A549 (cell line): ENCODE measurements at places on chromosomes 7 and 10.
A peak's percentile ranks its signal among the peaks of the same experiment; 100 is the strongest.

- DNase-seq = no peak
Measured at GRCh38 chr10:70662362-70663220, 9.7 kb upstream of the ADAMTS14 start.

GRCh38 chr7:28854750-28855074 is 103.4 kb downstream of the TRIL start:
- DNase-seq = no peak

- DNase-seq = peak; percentile 44
Measured at GRCh38 chr7:102122026-102122425, 164.6 kb upstream of the SH2B2 start.

- no peak for DNase-seq
Measured at GRCh38 chr7:96224685-96225084, 97.2 kb downstream of the SLC25A13 start.

GRCh38 chr10:15571575-15571974 is 148.1 kb downstream of the ITGA8 start:
- DNase-seq = no peak

DNA sequence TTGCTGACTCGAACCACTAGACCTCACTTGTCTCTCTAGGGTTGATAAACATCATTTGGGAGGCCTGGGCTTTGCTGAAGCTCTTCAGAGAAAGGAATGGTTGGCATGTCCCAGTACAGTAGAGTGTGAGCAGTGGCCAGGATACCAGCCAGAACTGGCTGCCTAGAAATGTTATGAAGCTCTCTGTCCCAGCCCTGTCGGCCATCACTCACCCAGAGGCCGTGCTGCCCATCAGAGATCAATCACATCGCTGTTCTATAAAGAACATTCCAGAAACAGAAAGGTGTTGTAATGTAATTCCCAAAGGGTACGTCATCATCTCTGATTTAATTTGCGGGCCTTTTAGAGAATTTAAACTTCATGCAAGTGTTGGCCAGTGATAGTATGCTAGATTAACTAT is 111.5 kb downstream of the PRPF18 start:
- no peak for DNase-seq
